ENCODE measurements at places on chromosomes 2 and 18.

- no peak for DNase-seq
Observed at GRCh38 chr2:237987268-237987667, 20.5 kb downstream of the UBE2F start.

DNA sequence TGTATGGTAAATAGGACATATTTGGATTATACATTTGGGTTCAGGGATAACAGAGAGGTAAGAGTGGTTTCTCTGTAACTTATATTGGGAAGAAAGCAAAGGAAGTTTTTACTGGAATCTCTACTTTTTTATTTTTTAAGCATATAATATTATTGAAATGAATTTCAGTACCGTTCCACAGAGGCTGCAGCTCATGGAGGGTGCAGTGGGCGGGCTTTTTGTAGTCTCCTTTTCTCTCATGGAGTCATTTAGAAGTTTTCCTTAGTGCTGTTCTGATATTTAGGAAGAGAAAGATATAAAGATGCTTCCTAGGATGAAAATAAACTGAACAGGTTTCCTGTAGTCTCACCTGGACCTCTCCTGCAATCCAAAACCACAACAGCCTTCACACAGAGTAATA is 1153.3 kb upstream of the TMEFF2 start:
- no peak for DNase-seq

GRCh38 chr2:239758279-239758877 is 266.8 kb downstream of the NDUFA10 start:
- DNase-seq = no peak

DNA sequence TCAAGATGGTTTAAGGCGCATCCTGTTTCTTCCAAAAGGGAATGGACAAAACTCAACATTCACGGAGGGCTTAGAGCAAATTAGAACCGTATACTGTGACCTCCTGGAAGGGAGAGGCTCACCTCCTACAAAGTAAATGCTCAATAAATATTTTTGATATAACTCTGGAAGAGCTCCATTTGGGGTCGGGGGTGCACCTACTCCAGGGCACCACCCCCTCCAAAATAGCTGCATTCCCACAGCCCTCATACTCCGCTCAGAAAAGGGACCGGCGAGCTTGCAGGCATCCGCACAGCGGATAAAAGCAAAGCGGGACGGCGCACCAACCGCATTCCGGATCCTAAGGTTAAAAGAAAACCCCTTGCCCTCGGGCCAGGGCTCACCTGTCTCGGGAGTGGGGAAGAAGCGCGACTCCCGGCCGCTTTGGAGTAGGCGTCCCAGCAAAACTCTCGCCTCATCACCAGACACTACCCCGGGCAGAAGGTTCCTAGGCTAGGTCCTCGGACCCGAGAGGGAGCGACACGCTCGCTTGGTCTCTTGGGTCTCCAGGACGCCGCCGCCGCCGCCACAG is 378 bp downstream of the WDPCP start:
- DNase-seq = no peak

GRCh38 chr18:40534723-40535122 is 1420.3 kb upstream of the PIK3C3 start:
- no peak for DNase-seq

DNA sequence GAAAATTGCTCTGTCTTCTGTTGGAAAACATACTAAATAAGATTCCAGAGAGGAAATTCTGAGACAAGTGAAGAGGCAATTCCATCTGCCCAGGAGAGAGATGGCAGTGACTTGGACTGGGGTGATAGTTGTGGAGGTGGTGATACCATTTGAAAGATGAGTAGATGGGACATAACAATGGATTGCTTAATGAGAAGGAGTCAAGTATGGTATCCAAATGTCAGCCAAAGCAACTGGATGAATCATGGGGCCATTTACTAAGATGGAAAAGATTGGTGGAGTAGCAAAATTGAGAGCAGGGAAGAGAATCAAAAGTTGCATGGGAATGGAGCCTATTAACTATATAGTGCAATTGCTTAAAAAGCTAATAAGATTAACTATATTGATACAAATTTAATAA is 222.1 kb downstream of the ETAA1 start:
- no peak for DNase-seq

- no peak for DNase-seq
Observed at GRCh38 chr18:11105463-11105862, 43.9 kb downstream of the PIEZO2 start.

GRCh38 chr2:71643674-71644357 is 190.5 kb downstream of the DYSF start:
- no peak for DNase-seq

GRCh38 chr2:26610504-26611335 is 30.4 kb downstream of the CIB4 start:
- no peak for DNase-seq

- no peak for DNase-seq
Observed at GRCh38 chr18:51890762-51891161, 449.2 kb upstream of the DCC start.

- no peak for DNase-seq
Observed at GRCh38 chr2:74051504-74051903, 66.8 kb downstream of the TET3 start.

DNA sequence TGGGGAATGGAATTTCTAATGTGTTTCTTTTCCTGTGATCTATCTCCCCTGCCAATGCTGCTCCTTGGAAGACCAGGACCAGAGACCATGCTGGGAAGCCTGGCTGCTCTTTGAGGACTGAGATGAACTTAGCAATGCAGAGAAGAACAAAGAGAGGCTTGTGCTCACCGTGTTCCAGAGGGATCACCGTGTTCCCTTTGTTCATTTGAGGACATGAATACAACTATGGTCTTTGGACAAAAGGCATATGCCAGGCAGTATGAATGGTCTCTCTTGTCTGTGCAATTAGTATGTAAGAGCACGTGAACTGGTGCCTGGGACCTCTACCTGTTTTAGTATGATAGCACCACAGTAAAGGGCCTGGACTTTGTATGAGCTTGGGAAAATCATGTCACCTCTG is 139.9 kb downstream of the TDRD15 start:
- DNase-seq = no peak

DNA sequence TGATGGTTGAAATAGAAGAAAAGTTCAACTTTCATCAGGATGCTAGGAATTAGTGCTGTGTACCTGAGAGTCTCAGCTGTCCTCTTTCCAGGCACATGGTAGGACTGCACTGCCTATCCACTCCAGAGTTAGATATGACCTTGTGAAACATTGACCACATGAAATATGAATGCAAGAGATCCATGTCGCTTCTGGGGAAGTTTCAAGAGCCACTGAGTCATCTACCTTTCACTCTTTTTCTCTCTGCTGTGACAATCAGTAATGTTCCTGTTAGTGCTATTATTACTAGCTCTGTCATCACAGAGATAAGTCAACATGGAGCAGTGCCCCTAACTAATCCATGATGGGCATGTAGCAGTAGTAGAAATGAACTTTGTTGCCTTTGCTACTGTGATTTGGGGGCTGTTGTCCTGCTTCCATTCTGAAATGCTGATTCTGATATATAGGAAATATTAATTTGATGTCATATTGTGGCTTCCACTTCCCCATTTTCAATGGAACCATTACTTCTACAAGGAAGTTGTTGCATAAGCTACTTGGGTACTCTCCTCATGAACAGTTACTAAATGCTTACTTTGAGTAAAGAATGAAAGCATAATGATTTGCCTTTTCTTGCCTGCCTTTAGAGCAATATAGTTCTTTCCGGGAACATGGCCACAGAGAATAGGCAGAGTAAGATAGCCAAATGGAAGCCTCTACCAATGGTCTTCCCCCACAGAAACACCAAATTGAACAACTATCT is 192.8 kb upstream of the ZNF521 start:
- DNase-seq = no peak

GRCh38 chr2:218238887-218239286 is 21.9 kb downstream of the ARPC2 start:
- DNase-seq = no peak

DNA sequence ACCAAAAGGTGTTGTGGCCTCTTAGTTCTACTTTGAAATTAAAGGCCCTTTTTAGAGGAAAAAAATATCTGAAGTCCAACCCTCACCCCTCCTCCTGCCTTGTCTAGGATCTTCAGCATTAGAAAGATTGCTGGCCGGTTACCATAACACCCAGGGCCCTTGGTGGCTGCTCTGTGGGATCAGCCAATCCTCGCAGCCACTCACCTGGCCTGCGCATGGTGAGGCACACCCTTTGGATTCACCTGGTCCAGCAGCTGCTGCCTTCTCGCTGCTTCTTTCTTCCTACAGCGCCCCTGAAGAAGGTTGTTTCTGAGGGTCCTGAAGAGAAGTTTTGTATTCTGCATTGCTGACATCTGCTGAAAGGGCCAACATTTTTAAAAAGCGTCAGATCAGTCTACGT is 25.2 kb downstream of the DYTN start:
- no peak for DNase-seq

- no peak for DNase-seq
Observed at GRCh38 chr2:116804901-116805300, 1009.6 kb upstream of the DDX18 start.

DNA sequence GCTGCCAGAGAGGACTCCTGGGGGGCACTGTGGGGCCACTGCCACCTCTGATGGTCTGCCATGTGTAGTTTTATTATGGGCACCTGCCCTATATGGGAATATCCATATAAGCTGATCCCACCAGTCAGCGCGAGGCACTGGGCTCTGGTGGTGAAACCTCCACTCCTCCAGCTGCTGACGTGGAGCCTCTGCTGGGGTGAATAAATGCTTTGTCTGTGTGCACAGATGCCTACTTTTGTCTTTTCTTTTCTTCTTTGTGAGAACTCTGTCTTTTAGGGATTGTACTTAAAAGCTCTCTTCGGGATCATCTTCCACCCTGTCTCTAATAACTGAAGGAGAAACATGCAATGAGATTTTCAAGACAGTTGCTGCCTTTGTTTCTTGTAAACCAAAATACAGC is 68.9 kb upstream of the NCK2 start:
- DNase-seq = no peak

DNA sequence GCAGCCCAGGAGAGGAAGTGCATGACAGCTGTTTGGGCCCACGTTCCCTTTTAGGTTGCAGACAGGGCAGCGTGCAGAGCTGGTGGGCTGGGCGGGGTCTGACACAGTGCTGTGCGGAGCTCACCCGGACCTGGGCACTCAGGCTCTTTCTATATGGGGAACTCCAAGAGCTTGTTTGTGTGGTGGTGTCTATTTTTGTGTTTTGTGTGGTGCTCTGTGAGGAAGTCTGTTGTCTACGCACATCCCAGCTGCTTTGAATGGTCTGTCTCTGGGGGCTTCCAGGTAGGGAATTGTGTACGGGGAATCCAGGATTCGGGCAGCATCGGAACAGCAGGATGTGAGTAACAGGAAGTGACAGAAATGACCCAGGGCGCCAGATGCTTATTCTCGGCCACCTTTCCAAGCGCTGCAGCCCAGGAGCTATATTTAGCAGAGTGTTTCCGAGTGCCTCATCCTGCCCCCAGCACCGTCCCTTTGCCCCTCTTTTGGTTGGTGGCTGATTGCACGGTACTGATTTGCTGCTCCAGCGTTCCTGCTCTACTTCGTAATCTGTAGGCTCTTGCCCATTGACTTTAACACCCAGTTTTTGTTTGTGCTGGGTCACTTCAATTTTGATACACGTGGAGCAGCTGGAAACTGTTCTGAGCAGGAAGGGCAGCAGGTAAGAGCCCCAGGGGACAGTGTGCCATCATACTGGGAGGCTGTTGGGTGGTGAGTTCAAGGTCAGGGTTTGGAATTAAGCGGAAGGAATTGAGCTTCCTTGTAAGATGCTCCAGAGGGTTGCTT is 64.7 kb downstream of the DGKD start:
- no peak for DNase-seq

DNA sequence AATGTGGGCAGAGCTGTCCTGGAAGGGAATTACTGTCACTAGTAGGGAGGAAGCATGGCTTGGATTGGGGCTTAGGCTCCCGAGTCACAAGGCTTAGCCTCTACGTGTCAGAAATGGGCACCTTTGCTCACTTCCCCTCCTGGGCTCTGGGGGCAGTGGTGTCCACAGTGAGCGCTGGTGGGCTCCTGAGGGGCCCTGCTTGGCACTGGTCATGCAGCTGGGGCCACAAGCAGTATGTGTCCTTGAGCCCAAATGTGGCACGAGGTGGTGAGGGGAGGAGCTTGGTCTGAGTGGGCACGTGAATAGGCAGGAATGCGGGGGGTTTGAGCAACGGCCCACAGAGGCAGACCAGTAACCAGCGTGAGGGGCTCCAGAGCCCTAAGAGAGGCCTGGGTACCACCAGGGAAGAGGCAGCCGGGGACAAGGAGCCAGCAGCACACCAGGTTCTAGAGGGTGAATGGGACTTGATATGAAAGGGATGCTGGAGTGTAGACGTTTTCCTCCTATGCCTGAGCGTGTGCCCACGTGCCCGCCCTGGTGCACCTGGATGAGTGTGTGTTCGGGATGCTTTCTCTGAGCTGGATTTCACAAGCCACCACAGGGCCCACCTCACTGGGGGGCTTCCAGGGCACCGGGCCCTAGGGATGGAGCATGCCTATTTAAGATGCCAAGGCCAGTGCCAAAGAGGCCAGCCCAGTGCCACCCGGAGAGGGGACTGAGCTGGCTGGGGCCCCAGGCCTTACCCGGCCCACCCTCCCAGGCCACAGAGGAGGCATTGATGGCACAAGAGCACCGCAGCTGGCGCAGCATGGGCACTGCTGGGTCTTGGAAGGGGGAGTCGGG is 22.8 kb upstream of the PTMA start:
- DNase-seq = no peak

DNA sequence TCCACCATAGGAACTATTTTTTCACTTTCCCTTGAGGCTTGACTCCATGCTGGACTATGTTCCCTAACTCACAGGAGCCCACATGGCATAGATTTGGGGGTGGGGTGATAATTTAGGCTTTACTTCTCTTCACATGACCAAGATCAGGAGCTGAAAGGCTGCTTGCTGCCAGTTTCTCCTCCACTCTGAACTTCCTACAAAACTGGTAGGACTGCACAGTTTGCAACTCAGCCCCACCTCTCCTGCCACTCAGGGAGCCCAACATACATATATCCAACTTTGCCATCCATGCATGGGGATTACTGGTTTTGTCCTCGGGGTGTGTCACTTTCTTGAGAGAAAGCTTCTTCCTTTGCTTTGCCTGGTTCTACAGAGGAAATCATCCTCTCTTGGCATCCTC is 14.2 kb downstream of the INO80D start:
- no peak for DNase-seq

DNA sequence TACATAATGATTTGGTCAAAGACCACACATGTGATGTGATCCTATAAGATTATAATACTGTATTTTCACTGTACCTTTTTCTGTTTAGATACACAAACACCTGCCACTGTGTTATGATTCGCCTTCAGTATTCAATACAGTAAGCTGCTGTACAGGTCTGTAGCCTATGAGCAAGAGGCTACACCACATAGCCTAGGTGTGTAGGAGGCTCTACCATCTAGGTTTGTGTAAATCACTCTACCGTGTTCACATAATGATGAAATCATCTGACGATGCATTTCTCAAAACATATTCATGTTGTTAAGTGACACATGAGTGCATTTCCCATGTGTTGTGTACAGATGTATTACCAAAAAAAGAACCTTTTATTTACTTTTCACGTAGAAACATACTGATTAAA is 74.5 kb downstream of the USP40 start:
- no peak for DNase-seq

- no peak for DNase-seq
Observed at GRCh38 chr2:173997269-173997668, 32.1 kb upstream of the SP3 start.

GRCh38 chr18:35968278-35968880 is 4.1 kb upstream of the RMP24 start:
- DNase-seq = no peak

Measured in D721Med (cell line).